ENCODE measurements at places on chromosomes 11 and 22.
A peak's percentile ranks its signal among the peaks of the same experiment; 100 is the strongest.

- DNase-seq = no peak
Measured at GRCh38 chr22:32880061-32880460, 78.6 kb downstream of the TIMP3 start.

GRCh38 chr11:134745456-134745855, 333.4 kb upstream of the B3GAT1 start:
- no peak for DNase-seq

DNA sequence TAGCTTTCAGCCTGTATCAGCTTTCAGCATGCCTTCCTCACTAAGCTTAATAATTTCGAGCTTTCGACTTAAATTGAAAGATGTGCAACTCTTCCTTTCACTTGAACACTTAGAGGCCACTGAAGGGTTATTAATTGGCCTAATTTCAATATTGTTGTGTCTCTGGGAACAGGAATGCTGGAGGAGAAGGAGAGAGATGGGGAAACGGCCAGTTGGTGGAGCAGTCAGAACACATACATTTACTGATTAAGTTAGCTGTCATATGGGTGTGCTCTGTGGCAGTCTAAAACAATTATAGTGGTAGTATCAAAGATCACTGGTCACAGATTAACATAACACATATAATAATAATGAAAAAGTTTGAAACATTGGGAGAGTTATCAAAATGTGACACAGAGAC, 106.2 kb downstream of the LRRC32 start:
- DNase-seq = no peak

GRCh38 chr11:119218141-119218878, 12.2 kb downstream of the CBL start:
- no peak for DNase-seq

GRCh38 chr11:99911116-99911515, 776.0 kb upstream of the ARHGAP42 start:
- no peak for DNase-seq

DNA sequence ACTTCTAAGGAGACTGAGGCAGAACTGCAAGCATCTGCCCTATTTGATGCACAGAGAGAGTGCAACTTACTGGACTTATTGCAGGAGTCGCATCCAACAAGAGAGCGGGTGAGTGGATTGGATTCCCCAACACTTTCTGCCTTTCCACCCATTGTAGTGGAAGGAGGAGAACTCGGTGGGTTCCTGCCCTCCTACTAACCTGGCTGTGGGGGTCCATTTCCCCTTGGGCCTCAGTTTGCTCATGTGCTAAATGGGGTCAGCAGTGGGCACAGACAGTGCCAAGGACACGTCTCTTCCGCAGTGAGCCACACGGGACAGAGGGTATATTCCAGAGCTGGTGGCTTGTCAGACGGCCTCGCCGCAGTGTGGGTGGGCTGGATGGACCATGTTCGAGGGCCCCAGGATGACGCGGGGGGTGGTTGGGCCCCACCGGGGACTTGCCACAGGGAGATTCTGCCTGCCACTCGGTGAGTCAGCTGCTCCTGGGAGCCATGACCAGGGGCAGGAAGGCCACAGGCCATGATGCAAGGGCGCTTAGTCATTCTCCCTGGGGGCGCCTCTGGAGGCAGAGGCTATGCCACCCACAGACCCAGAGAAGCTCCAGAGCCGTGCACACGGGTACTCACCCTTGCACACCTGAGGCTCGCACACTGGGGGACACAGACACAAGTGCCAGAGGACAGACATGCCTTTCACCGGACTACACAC, 8.2 kb downstream of the ALX4 start:
- no peak for DNase-seq

DNA sequence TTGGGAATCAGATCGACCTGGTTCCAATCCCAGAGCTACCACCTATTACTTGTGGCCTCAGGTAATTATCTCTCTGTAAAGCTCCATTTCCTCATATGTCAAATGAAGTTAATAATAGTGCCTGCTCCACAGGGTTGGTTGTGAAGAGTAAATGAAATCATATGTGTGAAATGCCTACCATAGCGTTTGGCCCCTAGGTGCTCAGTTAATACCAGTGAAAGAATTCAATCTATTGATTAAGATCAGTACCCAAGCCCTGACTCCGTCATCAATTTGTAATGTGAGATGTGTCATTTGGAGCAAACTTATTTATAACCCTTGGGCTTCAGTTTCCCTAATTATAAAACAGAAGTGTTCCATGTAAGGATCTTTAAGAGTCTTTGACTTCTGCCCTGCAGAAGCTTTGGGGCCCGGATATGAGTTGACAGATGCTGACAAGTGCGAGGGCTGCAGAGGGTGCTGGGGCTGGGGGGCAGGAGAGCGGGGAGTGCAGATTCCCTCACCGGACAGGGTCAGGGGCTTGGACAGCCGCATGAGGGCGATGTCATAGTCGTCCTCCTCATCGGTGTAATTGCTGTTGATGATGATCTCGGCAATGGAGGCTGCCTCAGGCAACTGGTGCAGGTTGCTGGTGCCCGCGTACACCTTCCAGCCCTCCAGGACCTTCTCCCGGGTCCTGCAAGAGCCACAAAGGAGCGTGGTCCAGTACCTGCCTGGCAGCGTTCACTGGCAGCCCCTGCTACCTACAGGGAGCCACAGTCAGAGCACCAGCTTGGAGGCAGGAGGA, 20.9 kb downstream of the TMPRSS13 start:
- DNase-seq = no peak

DNA sequence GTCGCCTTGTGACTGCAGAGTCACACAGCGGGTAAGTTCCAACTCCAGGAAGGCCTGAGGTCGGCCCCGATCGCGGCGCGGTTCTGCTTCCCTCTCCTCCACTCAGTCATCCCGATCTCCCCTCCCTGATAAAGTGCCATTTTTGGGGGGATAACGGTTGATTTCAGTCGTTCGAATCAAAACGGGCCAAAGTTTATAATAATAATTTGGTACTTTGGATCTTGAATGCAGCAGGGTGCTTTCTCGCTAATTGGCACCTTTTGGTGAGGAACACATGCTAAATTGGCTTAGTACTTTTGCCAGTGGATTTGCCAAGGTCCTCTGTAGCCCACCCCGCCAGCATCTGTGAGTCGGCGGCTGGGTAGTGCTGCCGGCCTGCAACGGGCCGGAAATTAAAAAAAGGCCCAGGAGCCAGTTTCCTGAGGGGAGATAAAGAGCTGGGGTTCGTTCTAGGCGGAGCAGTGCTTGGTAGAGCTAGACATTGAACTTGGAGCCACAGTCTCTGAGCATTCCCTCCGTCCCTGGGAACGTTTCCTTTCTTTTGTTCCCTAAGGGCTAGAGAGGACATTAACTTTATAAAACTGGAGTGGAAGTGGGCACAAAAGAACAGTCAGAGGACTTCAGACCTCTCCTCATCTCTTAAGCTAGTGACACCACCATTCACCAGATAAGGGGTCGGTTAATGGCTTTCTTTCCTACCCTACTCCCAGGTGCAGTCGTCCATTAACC, 997 bp downstream of the UBE2L3 start:
- DNase-seq = peak; percentile 17

- no peak for DNase-seq
Measured at GRCh38 chr22:36009085-36009484, 19.5 kb downstream of the RBFOX2 start.

GRCh38 chr11:117941163-117941707, 12.0 kb upstream of the TMPRSS13 start:
- no peak for DNase-seq

GRCh38 chr22:41898645-41899044, 16.2 kb downstream of the SHISA8 start:
- no peak for DNase-seq

DNA sequence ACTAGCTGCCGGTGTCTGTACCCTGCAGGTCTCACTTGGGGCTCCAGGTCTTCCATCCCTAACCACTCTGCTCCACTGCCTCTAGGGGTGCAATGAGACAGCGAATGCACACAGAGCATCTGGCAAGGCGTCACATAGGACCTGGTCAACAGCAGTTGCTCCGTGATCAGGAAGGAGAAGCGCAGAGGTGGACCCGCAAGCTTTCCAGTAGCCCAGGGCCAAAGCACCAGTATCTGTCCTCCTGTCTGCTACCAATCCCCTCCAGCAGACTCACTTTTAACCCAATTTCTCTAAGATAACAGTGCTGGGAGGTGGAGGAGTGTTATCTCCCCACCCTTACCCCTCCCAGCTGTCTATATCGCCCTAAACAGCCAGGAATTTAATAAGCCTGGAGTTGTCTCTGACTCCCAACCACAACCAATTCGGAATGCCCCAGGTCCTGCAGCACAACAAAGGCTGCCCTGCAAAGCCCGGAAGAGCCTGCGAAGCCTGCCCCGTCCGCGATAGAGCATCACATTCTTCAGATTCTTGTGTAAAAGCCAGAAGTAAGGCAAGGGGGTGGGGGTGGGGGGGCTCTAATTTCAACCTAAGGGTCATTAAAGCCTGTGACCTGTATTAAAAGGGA, 19.3 kb downstream of the MYH9 start:
- DNase-seq = peak; percentile 38

GRCh38 chr11:1639666-1640065, 10.1 kb downstream of the KRTAP5-5 start:
- DNase-seq = no peak

DNA sequence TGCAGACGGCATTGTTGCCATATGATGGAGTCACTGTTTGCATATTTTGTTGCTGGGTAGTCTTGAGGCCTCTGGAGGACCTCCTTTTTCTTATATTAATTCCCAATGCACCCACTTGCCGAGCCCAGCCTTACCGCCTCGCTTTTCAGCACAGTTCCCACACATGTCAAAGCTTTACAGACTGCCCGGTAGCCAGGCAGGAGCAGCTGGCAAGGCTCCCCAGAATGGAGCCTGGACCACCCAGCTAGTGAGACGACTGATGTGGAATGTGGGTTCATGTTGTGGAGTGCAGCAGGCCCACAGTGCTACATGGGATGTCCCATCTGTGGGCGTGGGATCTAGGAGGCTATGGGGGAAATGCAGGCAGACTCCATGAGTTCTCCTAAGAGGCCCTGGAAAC, 99.4 kb upstream of the MTMR2 start:
- DNase-seq = no peak

DNA sequence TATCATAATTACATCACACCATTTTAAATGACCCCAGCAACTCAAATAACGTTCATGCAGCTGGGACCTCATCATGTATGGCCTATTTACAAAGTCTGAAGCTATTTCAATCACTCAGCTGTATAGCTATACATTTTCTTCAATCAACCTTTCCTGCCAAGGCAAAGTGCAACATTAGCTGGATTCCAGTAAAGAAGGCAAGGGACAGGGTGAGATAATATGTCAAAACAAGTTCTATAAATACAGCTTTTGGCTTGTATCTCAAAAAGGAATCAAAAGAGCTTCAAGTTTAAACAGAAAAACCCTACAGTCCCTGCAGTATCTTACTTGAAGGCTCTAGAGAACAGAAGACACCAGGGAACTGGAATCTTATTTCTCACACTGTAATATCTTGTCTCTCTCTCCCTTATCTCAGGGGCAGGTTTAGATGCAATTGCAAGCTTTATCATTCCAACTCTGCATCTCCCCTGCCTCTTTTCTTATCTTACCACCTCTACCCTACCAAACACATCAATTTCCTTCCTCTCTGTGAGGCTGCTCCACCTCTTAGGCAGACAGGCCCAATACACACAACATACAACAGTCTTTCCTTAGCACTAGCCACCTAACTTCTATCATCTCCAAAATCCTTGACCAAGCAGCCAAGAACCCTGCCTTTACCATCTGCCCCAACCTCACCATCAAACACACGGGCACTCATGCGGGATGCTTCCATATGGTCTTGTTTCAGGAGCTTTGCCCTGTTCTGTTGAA, 34.5 kb downstream of the CELF1 start:
- DNase-seq = no peak

GRCh38 chr22:24060375-24060788, 49.3 kb downstream of the CABIN1 start:
- DNase-seq = no peak
